H9 (cell line): ENCODE measurements at places on chromosomes 3 and 15. TPM values are rescaled to one million over a fixed set of nuclear protein-coding genes. Genes with fewer than 3 reads are reported as not detected.

- no peak overlapping the region for H3K27ac ChIP-seq
- no peak overlapping the region for H3K4me3 ChIP-seq
- no peaks in the 10 kb centered on the region for H3K27me3 ChIP-seq
- no peak for DNase-seq
- H3K4me1 ChIP-seq = no peaks in the 10 kb centered on the region
- no peaks in the 10 kb centered on the region for H3K36me3 ChIP-seq
Observed at GRCh38 chr15:60408463-60408981, 10.7 kb upstream of the ANXA2 start.

- peaks cover 13% of the 10 kb centered on the region for H3K4me1 ChIP-seq
- peaks cover 13% of the 10 kb centered on the region for H3K36me3 ChIP-seq
- H3K27ac ChIP-seq = no peak overlapping the region
- no peak for DNase-seq
- H3K27me3 ChIP-seq = no peaks in the 10 kb centered on the region
Observed at GRCh38 chr3:45568848-45569762, 25.4 kb upstream of the LIMD1 start.

DNA sequence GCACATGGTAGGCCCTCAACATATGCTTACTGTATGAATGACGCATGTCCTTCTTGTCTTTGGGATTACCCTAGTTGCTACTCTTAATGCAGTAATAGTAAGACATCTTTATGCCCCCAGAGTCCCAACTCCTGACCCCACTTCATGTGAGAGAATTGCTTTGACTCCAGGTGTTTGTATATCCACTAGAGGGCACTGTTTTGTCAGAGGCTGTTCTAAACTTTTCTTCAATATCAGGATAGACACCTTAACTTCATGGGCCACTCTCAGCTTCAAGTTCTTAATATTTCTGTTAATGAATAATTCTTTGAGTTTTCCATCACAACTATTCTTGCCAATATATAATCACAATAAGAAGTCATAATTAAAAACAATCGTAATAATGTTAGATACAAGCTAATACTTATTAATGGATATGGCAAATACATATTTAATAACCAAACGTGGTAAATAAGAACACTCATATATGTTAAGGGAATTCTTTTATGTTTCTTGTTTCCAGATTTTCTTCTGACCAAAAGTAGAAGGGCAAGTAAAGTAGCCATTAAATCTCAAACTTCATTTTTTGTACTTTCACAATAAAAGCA is 337.2 kb upstream of the DNAJC19 start:
- no peaks in the 10 kb centered on the region for H3K27me3 ChIP-seq
- peaks cover 2% of the 10 kb centered on the region; the same call in 1 of the 2 replicates for H3K4me1 ChIP-seq
- no peak overlapping the region for H3K27ac ChIP-seq
- DNase-seq = no peak

- H3K4me1 ChIP-seq = no peaks in the 10 kb centered on the region
- H3K4me3 ChIP-seq = no peak overlapping the region
- H3K36me3 ChIP-seq = no peaks in the 10 kb centered on the region
- DNase-seq = no peak
- H3K27me3 ChIP-seq = no peaks in the 10 kb centered on the region
- H3K27ac ChIP-seq = no peak overlapping the region
Observed at GRCh38 chr3:101284757-101285156, 35.6 kb downstream of the IMPG2 start.

DNA sequence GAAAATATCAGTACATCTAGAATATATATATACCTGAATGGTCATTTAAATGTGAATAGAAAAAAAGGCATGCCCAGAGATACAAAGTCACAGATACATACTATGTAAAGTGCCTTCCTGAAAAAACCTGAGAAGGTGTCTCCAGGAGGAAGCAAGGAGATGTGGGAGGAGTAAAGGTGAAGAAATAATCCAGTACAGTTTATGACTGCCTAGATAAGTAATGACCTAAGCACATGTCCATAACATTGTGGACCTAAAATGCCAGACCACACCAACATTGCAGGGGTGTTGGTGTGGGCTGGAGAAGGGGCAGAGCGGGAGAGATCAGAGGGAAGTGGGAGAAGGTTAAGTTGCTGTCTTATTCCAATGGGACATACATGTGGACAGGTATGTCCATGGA is 226.9 kb downstream of the ZNF621 start:
- no peaks in the 10 kb centered on the region for H3K4me1 ChIP-seq
- H3K36me3 ChIP-seq = no peaks in the 10 kb centered on the region
- no peak overlapping the region for H3K27ac ChIP-seq
- no peak for DNase-seq

DNA sequence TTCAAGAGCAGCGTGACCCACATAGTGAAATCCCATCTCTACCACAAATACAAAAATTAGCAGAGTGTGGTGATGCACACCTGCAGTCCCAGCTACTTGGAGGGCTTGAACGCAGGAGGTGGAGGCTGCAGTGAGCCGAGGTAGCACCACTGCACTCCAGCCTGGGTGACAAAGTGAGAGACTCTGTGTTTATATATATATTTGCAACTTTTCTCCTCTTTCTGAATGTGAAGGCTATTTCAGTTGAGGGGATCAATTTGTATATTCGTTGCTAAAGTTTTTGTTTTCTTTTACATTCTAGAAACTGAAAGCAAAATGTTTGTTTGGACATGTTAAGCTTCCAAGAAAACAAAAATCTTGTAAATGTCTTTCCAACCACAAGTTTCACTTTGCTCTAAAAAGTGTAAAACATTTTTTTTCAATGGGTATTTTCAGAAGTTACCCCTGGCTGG is 29.8 kb upstream of the FAM98B start:
- no peak overlapping the region for H3K27ac ChIP-seq
- no peaks in the 10 kb centered on the region for H3K36me3 ChIP-seq
- H3K27me3 ChIP-seq = no peaks in the 10 kb centered on the region
- no peak for DNase-seq
- H3K4me1 ChIP-seq = no peaks in the 10 kb centered on the region

DNA sequence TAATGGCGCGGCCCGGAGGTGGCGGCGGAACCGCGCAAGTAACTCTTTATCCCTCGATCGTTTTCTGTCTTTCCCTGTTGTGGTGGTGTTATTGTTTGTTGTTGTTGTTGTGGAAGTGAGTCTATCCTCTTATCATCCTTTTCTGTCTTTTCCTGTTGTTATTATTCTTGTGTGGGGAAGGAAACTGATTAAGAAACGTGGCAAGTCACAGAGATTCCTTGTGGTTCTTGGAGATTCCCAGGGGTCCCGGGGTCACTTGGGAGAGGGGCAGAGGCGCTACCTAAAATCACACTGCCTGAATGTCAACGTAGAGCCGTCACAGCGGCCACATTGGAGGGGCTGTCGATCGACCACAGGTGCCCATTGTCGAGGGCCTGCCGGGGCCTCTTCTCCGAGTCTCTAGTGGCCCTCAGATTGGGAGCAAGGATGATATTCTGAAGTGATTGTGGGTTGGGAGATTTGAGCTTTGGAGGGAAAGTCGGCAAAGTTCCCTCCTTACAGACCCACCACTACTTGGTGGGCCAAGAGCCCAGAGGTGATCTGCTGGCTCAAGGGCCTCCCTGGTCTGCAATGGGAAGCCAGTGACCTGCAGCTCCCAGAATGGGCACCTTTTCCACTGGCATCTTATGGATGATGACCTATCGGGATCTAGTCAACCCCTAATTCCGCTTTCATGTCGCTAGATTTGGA is 790 bp downstream of the PARP14 start:
- H3K36me3 ChIP-seq = peaks cover 10% of the 10 kb centered on the region
- DNase-seq = peak; percentile 47
- no peaks in the 10 kb centered on the region for H3K27me3 ChIP-seq
- H3K4me3 ChIP-seq = peak overlapping the region; percentile 76
- peaks cover 7% of the 10 kb centered on the region; the same call in 1 of the 2 replicates for H3K4me1 ChIP-seq
- H3K27ac ChIP-seq = no peak overlapping the region

- DNase-seq = peak; percentile 37
- no peaks in the 10 kb centered on the region for H3K27me3 ChIP-seq
- H3K4me3 ChIP-seq = peak overlapping the region; percentile 97
- peaks cover 7% of the 10 kb centered on the region; the same call in 1 of the 2 replicates for H3K4me1 ChIP-seq
Observed at GRCh38 chr3:48187579-48188265, 495 bp downstream of the CDC25A start.

DNA sequence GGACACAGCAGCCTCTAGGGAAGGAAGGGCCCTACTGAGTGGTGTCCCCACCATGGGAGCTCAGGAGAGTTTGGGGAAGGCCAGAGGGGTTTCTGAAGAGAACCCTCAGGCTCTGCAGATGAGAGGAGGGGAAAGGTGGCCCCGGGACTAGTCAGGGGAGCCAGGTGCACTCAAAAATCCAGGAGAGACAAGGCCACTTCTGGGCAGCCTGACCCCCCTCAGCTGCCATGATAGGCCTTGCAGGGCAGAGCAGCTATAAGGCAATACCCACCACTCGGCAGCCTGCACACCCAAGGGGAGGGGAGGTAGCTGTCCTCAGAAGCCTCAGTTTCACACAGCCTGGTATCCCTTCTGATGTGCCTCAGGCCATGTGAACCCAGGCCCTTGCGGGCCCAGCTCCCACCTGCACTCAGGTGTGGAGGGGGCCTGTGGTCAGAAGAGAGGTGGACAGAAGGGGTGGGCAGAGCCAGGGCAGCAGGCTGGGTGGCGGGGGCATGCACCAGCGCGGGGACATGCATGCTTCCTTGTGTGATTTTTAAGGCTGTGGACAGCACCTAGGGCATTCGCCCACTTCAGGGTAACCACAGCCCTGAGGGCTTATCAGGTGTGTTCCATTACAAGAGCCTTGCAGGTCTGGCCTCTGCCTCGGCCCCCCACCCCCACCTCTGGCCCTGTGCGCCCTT is 34.6 kb downstream of the SRPRB start:
- no peak for DNase-seq
- H3K4me1 ChIP-seq = no peaks in the 10 kb centered on the region
- no peaks in the 10 kb centered on the region for H3K27me3 ChIP-seq
- H3K36me3 ChIP-seq = no peaks in the 10 kb centered on the region
- no peak overlapping the region for H3K27ac ChIP-seq

- no peak for DNase-seq
- H3K36me3 ChIP-seq = no peaks in the 10 kb centered on the region
- H3K4me1 ChIP-seq = peaks cover 4% of the 10 kb centered on the region
- no peak overlapping the region for H3K4me3 ChIP-seq
- H3K27ac ChIP-seq = no peak overlapping the region
- H3K27me3 ChIP-seq = no peaks in the 10 kb centered on the region
Observed at GRCh38 chr3:27521872-27522265, 37.7 kb upstream of the SLC4A7 start.

DNA sequence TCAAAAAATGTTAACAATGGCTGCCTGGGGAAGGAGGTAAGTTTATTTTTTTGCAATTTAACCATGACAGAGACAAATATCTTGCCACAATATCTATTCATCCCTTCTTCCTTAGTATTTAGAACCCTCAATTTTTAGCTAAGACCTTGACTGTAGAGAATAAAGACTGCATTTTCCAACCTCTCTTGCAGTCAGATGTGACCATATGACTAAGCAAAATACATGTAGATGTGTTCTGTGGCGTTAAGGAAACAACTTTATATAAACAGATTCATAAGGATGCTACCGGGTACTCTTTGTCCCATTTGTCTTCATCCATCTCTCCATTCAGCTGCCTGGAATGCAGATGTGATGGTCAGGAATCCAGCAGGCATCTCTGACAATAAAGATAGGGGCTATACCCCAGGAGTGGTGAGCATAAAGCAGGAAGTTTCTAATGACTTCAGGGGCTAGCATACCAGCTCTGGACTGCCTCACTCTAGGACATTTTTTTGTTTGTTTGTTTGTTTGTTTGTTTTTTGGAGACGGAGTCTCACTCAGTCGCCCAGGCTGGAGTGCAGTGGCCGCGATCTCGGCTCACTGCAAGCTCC is 41.1 kb downstream of the LHFPL4 start:
- no peaks in the 10 kb centered on the region for H3K36me3 ChIP-seq
- H3K4me1 ChIP-seq = no peaks in the 10 kb centered on the region
- no peak overlapping the region for H3K27ac ChIP-seq
- no peak for DNase-seq

- H3K4me3 ChIP-seq = no peak overlapping the region
- no peaks in the 10 kb centered on the region; the same call in 2 of the 3 replicates for H3K36me3 ChIP-seq
- no peak for DNase-seq
- H3K4me1 ChIP-seq = no peaks in the 10 kb centered on the region
Observed at GRCh38 chr15:94259863-94260262, 28.5 kb downstream of the MCTP2 start.

DNA sequence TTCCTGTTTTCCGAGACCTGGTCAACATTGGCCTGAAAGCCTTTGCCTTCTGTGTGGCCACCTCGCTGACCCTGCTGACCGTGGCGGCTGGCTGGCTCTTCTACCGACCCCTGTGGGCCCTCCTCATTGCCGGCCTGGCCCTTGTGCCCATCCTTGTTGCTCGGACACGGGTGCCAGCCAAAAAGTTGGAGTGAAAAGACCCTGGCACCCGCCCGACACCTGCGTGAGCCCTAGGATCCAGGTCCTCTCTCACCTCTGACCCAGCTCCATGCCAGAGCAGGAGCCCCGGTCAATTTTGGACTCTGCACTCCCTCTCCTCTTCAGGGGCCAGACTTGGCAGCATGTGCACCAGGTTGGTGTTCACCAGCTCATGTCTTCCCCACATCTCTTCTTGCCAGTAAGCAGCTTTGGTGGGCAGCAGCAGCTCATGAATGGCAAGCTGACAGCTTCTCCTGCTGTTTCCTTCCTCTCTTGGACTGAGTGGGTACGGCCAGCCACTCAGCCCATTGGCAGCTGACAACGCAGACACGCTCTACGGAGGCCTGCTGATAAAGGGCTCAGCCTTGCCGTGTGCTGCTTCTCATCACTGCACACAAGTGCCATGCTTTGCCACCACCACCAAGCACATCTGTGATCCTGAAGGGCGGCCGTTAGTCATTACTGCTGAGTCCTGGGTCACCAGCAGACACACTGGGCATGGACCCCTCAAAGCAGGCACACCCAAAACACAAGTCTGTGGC is 16.9 kb downstream of the TMEM43 start:
- H3K27me3 ChIP-seq = no peaks in the 10 kb centered on the region
- H3K27ac ChIP-seq = no peak overlapping the region
- H3K4me1 ChIP-seq = no peaks in the 10 kb centered on the region; the same call in 1 of the 2 replicates
- no peak for DNase-seq
- H3K36me3 ChIP-seq = peaks cover 12% of the 10 kb centered on the region

DNA sequence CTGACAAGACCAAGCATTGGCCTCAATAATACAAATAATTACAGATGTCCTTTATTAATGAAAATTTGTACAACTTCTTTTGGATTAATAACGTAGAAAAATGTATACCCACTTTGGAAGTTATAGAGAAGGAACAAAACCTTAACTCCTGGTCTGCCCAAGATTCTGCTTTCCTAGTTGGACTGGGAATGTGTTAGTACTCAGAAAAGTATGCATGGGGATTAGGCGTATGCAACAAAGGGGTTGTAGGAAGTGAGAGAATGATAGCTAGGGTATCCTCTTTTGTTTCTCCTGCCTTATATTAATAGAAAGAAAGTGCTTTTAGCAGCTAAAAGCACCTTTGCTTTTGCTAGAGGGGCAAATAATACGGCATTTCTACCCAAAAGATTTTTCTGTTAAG is 116.2 kb upstream of the LRRFIP2 start:
- H3K36me3 ChIP-seq = peaks cover 33% of the 10 kb centered on the region
- H3K27me3 ChIP-seq = no peaks in the 10 kb centered on the region
- H3K27ac ChIP-seq = no peak overlapping the region

Gene LRTM1
- not detected in 2 replicates for total RNA-seq

Gene ARHGEF3
- total RNA-seq = 4.4 and 5.7 TPM in 2 replicates

Gene LSAMP
- total RNA-seq = 0.66 and 0.90 TPM in 2 replicates

Gene MME
- 14.6 and 16.4 TPM in 2 replicates for total RNA-seq

Gene FGF7
- total RNA-seq = not detected in 2 replicates

Gene TMEM40
- not detected in 2 replicates for total RNA-seq
